ENCODE measurements at places on chromosomes 13 and 19.

- DNase-seq, result no peak
Observed at GRCh38 chr13:24166561-24166960, 6.0 kb downstream of the SPATA13 start.

DNA sequence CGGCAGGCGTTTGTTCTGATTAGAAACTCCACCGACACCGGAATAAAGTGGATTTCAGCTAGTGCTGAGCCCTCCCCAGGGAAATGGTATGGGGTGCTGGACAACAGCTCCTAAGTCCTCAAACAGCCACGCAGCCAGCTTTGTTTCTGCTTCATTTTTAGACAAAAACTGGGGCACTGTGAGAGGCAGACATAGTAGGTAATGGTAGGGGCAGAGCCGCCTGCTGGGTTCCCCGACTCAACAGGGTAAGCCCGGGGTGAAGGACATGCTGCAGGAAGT is 39.7 kb downstream of the CARS2 start:
- no peak for DNase-seq

DNA sequence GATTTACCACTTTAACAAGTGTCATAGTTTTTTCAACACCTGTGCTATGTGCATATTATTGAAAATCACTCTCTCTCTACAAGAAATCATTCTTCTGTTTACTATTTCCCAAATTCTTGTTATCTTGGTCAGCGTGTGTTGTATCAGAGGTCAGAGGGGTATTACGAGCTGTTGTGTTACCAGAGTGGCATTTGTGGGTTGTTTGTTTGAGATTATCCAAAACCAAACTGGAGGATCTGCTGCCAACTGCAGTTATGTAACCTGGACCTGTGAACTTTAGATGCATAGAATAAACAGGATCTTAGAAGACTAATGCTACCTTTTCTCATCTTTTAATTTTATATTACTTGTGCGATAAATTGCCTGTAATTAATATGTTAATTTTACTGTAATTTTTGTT is 1751.4 kb upstream of the SPRY2 start:
- no peak for DNase-seq

DNA sequence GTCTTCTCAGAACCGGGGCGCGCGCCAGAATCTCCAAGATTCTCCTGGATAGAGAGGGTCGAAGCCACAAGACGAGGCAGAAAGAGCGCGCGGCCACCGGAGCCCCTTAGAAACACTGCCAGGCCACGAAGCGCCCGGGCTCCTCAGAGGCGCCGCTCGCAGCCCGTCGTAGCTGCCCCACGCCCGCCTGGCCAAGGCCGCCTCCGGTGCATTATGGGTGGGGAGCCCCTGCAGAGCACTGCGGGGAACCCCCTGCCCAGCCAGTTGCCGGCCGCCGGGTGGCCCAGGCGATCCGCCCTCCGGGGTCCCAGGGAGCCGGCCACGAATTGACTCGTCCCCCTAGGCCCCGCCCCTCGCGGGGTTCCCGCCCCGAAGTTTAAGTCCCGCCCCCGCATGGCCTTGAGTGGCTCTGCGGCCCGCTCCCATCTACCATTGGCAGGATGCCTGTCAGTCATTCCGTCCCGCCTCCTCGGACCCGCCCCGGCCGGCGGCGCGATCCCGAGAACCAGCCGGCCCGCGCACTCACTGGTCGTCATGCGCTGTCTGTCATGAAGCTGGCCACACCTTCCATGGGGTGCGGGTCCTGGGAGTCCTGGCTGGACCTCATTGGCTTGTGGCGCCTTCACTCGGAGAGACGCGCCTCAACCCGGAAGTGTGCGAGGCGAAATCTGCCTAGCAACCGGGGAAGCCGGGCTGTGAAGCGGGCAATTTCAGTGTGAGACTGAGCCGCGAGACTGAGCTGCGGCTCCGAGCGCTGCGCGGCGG is 20.2 kb upstream of the GATAD2A start:
- DNase-seq, result peak; percentile 99

DNA sequence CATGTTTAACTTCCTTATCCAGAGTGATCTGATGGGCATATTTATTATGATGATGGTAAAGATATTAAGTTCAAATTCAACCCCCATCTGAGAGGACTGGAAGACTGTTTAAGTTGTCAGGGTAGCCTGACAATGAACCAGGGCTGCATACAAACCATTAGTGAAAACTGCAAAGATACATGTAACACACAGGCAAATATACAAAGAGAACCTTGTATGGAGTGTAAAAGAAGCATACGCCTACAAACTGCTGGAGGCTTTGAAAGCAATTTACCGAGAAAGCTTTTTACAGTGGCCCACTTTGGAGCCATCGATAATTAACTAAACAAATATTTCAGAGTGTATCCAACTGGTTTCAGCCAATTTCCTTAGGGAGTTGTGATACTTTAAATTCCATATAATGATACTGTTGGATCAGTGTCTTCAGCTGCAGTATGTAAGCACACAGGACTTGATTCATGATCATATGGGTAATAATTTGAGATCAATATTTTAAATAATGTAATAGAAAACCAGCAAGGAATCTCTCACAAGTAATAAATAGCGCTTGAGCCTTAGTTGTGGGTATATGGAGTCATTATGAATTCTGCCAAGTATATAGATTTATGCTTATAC is 231.5 kb upstream of the SPRY2 start:
- no peak for DNase-seq

DNA sequence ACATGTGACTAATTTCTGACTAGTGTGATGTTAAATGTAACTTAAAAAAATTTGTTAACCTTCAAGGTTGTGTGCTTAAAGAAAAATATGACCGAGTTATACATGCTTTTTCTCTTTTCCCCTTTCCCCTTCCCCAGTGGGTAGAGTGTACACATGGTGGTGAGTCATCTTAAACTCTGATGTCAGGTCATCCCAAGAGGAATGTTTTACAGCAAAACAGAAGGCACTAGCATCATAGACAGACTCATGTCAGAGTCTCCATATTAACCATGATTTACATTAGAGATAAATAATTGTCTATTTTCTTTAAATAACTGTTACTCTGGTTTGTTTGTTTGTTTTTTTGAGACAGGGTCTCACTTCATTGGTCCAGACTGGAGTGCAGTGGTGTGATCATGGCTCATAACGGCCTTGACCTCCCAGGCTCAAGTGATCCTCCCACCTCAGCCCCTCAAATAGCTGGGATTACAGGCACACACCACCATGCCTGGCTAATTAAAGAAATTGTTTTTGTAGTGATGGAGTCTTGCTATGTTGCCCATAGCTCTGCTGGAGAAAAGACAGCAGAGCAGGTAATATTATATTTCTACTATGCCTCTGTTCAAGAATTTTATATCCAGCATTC is 160.4 kb upstream of the PCDH9 start:
- no peak for DNase-seq

- no peak for DNase-seq
Observed at GRCh38 chr19:47107953-47108746, 5.4 kb downstream of the ZC3H4 start.

GRCh38 chr13:24007979-24008620 is 110.8 kb upstream of the C1QTNF9B start:
- DNase-seq, result no peak

DNA sequence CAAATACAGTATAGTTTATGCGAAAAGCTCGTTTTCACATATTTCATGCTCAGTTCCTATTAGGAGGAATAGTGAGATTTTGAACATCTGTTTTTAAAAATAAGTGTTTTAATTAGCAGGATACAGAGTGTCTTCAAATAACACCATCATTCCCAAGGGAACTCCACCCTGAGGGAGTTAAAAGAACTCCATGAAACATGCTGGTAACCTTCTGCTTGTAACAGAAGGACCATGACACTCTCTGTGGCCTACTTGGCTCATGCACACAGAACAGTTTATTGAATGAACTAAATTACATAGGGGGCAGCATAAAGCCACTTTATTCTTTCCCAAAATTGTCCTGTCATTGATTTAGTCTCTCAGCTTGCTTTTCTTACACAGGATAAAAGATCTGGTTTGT is 809.5 kb upstream of the SLITRK6 start:
- peak; percentile 50 for DNase-seq

- DNase-seq, result no peak
Observed at GRCh38 chr13:111858571-111858970, 208.4 kb upstream of the SOX1 start.

DNA sequence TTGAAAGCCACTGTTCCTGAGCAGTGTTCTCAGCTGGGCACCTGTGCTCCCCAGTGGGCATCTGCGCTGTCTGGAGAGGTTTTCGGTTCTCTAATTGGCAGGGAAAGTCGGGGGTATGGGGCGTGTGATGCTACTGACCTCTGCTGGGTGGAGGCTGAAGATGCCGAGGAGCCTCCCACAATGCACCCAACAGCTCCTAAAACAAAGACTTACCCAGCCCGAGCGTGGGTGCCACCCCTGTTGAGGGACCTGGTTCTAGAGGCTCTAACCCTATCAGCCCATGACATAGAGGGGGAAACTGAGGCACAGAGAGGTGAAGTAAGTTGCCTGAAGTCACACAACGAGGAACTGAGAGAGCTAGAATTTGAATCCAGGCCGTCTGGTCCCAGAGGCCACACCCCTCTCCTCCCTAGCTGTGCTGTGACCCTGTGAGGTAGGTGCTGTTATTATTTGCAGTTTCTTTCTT is 2.3 kb downstream of the SPACA4 start:
- peak; percentile 68 for DNase-seq

- DNase-seq, result no peak
Observed at GRCh38 chr19:5289060-5289990, 51.3 kb downstream of the PTPRS start.

- DNase-seq, result no peak
Observed at GRCh38 chr13:106213028-106213757, 322.3 kb downstream of the EFNB2 start.

GRCh38 chr19:39934584-39935363 is at the start of gene FCGBP:
FCGBP (minus strand) TSS chr19:39934634.
- DNase-seq, result no peak

DNA sequence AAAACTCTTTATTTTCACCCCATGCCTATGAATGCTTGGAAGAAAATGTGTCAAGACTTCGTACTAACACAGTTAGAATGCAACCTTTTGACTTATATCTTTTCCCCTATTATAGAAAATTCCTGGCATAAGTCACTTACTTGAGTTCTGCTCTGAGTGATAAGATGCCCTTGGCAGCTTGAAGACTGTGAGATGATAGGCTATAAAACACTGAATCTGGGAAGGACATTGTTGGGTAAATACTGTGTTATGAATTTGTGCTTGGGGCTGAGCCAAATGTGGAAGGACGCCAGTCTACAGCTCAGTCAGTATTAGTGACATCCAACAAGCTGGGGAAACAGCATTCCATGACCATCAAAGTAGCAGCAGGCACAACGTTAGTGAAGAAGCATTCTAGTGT is 368.0 kb upstream of the SGCG start:
- DNase-seq, result no peak

DNA sequence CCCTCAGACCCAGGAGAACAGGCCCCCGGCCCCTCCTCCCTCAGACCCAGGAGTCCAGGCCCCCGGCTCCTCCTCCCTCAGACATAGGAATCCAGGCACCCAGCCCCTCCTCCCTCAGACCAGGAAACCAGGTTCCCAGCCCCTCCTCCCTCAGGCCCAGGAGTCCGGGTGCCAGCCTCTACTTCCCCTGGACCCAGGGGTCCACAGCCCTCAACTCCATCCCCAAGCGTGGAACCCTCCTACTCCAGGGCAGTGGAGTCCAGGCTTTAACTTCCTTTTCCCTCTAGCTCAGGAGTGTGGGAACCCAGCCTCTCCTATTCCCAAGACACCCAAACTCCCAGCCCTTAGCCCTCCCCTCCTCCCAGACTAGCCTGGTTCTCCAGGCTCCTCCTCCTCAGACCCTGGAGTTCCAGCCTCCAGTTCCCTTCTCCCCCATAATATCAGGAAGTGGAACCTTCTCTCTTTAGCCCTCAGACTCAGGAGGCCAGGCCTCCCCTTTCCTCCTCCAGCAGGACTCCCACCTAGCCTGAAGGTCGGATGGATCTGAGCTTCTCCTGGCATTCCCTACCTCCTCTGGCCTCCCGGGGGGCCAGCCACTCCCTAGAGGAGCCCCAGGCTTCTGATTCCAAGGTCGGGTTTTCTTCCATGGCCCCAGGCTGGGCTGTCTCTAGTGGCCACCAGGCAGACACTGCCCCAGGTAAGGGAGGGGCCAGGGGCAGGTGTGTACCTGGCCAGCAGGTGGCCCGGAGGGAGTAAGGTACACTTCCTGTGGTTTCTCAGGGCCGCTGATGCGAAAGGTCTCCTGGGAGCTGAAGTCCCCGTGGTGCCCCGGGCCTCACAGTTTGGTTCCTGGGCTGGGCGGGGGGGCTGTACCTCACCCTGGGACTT is at the start of gene TMC4:
TSS of gene TMC4 (minus strand) at position 690 of the 888 bp plus-strand sequence. CDS start at position 647, 43 bp downstream.
- DNase-seq, result peak; percentile 21

DNA sequence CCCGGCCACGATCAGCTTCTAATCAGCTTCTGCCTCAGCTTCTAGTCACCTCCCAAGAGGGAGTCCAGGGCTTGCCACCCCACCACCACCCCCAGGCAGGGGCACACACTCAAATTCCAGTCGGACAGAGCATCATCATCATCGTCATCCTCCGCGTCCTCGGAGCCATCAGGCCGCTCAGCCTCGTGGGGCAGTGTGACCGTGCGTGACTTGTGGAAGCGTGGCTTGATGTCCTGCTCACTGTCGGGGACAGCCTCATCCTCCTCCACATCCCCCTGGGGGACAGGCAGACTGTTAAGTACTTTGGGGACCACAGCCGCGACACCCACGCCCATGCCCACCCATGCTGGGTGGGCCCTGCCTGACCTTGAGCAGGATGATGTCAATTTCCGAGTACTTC is 12.5 kb downstream of the TNPO2 start:
- DNase-seq, result no peak

DNA sequence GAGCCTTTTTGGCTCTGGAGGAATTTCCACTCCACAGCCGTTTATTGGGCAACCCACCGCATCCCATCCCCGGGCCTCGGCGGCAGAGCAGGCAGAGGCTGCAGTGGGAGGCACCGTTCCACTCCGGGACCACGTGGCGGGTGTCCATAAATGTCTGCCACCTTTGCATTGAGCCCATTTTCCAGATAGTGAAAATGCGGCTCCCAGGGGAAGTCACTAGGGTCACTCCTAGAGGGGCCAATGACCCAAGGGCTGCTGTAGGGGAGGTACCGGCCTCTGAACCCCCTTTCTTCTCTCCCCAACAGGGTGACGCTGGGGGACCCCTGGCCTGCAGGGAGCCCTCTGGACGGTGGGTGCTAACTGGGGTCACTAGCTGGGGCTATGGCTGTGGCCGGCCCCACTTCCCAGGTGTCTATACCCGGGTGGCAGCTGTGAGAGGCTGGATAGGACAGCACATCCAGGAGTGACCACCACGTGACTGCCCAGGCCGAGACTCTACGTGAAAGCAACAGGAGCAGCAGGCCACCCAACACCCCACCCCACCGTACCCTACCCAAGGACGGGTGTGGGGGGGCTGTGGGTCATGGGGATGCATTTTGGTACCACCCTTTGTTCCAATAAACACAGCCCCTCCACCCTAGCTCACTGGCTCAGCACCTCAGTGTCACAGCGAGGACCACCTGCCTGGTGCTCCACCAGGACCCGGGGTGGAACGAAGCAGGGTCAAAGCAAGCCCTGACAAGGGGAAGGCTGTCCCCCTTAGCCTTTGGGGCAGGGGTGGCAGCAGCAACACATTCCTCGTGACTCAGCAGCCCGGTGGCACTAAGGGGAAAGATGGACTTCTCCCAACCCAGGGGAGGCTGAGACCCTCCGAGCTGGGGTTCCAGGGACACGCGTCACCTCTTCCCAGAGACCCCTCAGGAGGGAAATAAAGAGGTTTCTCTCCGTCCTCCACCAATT is 1.5 kb downstream of the TIMM13 start:
- DNase-seq, result no peak

Data from NCI-H2171 (cell line).